OCI-M1 (cell line): ENCODE measurements at places on chromosomes 2 and 18.

GRCh38 chr2:238669046-238669445 lies 178.8 kb upstream of the TWIST2 start:
- DNase-seq: no peak

DNA sequence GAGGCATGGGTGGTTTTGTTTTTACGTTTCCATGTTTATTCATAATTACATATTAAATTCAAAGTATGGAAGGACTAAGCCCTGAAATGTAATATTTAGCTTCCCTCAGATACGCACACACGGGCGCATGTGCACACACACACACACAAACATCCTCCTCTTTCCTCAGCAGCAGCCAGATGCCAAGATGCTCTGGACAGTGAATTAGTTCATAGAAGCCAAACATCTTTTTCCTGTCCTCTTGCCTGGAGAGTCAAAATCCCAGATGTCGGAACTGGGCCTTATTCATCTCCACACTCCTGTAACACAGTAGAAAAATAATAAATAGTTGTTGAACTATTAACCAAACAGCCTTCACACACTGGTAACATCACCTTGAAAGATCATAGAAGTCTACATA lies 273.1 kb downstream of the SP3 start:
- no peak for DNase-seq

DNA sequence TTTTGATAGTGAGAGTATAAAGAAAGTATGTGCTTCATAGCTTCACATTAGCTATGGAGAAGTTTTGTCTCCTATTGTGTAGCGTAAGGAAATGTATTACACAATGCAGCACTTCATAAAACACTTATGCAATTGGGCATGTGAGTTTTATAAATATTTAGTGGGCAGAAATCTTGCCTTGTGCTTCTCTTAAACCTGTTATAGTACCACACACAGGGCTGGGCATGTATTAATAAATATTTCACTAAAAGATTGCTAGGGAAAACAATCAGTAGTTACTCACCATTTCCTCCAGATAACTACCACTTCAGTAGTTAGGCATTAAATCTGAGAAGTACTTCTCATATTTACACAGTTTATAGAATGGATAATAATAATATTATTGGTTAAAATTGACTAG lies 1080.8 kb upstream of the PIK3C3 start:
- DNase-seq: no peak

DNA sequence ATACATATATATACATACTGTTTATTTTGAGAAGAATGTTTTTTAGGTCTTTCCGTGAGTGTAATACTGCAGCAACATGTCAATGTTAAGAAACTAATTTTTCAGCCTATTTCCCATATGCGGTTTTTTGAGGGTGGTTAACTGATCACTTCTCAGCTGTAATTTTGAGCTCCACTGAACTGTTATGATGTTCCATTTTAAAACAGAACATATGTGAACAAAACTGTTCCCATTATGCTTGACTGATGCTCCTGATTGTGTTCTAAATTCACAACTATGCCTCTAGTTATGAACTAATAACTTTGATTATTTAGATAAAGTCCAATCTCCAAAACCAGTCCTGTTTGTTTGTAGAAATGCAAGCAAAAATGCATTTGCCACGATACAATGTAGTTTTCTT lies 511.2 kb upstream of the FSIP2 start:
- no peak for DNase-seq

- DNase-seq: no peak
These were observed 42.6 kb downstream of the ITGAV start for GRCh38 chr2:186632417-186632816.

DNA sequence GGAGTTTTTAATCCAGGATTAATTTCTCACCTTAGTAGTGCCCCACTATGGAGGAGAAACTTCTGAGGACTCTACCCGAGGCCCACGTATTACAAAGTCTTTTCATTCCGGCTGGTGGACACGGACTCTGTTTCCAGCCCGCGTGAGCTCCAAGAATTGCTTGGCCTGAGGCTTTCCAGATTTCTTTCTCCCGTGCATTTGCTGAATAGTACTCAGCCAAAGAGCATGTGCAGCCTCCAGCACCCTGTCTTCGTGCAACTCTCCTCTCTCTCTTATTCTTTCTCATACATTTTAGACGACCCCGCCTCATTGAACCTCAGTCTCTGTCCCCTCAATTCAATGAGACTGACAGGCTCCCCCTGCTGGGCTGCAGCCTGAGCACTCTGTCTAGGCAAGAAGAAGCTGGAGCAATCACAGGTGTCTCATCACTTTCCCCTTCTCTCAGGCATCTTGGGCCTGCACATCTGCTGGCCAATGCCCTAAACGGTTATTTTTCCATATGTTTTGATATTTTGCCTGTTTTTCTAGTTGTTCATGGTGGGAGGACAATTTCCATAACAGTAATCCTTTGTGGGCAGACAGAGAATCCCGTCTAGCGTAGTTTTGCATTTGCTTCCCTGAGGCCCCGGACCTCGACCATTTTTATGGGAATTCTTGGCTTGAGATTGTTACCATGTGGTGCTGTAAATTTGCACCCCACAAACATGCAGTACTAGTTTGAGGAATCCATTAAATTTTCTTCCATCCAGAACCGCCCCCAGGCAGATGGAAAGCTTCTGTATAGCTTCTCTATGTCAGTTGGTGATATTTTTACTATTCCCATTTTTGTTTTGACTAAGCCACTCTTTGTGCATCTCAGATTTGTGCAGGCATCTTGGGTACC lies 50.1 kb upstream of the LPIN2 start:
- peak; percentile 75 for DNase-seq

GRCh38 chr18:60506682-60507081 lies 134.1 kb upstream of the MC4R start:
- DNase-seq: no peak

DNA sequence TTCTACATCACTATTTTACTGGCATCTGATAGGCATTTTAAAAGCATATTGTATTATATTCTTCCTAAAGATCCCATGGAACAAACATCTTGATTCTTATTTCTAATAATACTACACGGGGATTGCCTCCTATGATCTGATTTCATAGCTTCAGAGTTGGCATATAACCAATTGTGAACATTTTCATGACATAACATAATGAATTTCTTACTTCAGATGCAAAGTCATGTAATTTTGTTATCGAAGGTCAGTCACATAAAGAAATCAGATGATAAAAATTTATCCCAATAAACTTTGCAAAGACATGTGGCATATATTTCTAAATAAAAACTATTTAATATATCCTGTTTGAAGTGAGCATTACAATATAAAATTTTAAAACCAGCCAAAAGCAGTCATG lies 93.3 kb downstream of the COL5A2 start:
- DNase-seq: no peak

DNA sequence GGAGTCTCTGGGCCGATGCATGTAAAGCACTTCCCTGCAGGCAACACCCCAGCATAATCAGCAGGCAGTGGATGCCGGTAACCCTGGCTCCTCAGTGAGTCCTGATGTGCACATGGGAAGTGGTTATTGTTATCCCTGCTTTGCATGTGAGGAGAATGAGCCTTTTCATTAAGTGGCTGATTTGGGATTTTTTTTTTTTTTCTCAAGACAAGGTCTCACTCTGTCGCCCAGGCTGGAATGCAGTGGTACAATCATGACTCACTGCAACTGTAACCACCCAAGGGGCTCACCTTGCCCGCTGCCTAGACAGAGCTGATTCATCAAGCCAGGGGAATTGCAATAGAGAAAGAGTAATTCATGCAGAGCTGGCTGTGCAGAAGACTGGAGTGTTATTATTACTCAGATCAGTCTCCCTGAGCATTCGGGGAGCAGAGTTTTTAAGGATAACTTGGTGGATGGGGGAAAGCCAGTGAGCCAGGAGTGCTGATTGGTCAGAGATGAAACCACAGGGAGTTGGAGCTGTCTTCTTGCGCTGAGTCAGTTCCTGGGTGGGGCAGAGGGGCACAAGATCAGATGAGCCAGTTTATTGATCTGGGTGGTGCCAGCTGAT lies 95.4 kb downstream of the SOCS6 start:
- DNase-seq: peak; percentile 38

GRCh38 chr18:11987527-11987926 lies 6.2 kb downstream of the IMPA2 start:
- DNase-seq: peak; percentile 78

DNA sequence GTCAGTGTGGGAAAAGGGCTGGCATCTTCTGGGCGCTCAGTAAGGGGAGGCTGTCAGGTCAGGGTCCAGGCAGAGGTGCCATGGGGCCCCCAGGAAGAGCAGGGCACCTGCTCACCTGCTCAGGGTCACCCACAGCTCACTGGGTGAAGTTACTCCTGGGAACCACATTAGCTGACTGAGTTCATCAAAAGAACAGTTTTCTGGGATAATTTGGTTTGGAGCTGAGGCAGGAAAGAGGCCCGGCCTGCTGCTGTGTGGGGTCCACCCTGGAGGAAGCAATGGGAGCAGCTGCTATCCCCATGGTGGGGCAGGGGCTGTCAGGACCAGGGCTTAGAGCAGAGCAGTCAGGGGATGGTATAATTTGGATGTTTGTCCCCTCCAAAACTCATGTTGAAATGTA lies 97.2 kb upstream of the GPC1 start:
- DNase-seq: no peak

DNA sequence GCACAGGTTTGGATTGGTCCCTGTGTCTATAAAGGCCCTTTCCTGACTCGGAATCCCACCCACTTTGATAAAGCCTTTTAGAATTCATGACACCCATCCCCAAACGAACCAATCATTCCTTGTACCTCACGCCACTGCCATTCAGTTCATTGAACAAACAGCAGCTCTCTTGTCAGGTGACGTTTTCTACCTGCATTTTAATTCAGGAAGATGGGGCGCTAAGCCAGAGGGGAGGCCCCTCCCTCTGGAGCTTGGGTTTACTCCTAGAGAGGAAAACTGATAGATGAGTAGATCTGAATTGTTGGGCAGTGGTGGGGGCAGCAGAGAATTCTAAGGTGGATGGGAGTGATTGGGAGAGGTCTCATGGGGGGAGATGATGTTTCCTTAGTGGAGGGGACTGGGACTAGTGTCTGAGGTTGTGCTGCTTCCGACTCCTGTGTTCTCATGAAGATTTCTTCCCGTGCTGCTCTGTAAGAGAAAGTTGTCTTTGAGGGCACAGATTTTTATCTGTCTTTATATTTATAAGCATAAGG lies 9.6 kb downstream of the RRM2 start:
- DNase-seq: no peak

GRCh38 chr2:69993048-69993565 lies 31.7 kb upstream of the ASPRV1 start:
- no peak for DNase-seq

- no peak for DNase-seq
These were observed 868.8 kb downstream of the EPHA4 start for GRCh38 chr2:220703279-220703678.

DNA sequence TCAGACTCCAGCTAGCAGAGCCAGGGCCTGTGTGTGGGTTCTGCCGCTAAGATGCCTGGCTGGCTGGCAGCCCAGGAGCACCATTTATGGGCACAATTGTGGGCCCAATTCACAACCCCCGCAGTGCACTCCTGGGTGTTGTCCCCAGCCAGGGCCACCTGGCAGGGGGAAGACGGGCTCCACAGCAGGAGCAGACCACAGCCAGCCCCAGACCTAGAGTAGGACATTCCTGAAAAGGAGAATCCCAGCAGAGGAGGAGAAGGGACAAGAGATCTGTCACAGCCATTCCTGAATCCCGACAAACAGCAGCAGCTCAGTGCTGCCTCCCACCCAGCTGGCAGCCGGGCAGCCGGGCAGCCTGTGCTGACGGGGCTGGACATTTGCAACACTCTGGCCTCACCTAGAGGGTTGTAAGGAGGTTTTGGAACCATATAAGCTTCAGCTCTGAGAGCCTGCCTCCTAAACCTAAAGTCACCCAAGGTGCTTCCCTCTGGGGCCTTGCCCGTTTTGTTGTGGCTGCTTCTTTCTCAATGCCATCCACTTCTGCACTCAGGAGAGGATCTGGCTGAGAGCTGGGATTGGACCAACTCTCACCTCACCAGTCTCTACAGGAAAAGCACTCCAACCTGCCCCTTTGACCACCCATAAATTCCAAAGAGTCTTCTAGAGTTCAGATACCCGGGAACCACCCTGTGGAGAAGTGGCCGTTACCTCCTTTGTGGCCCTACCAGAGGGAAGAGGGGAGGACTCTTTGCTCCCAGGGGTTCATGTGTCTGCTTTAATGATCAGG lies 4.1 kb upstream of the TMEM177 start:
- DNase-seq: no peak

GRCh38 chr18:50051288-50051687 lies 143.7 kb downstream of the MYO5B start:
- no peak for DNase-seq

DNA sequence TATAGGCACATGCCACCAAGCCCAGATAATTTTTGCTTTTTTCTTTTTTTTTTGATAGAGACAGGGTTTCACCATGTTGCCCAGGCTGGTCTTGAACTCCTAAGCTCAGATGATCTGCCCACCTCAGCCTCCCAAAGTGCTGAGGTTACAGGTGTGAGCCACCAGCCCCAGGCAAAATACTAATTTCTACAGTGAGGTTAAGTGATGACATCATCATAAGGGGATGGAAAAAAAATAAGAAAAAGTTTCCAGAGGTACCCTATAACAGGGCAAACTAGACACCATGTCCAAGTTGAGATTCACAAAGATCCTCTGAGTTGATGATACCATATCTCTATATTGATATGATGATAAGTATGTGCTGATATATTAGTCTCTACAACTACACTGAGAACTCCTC lies 163.7 kb upstream of the ACVR2A start:
- no peak for DNase-seq

- DNase-seq: no peak
These were observed 51.9 kb downstream of the ESCO1 start for GRCh38 chr18:21548647-21549046.

DNA sequence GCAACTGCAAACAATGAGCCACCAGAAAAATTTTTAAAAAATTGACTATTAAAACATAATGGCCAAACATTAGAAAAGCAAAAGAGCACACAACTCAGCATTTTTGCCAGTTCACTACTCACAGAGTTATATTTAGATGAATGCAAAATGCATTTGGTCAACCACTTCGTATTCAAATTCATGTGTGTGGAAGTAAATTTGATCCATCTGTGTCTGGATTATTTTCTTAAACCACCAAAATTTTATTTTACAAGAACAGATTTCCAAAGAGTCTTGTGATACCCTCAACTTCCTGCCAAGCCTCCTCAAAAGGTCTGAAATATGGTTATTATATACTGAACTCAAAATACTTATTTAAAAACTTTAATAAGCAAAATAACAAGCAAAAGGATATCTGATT lies 57.4 kb downstream of the PPP1R1C start:
- no peak for DNase-seq

DNA sequence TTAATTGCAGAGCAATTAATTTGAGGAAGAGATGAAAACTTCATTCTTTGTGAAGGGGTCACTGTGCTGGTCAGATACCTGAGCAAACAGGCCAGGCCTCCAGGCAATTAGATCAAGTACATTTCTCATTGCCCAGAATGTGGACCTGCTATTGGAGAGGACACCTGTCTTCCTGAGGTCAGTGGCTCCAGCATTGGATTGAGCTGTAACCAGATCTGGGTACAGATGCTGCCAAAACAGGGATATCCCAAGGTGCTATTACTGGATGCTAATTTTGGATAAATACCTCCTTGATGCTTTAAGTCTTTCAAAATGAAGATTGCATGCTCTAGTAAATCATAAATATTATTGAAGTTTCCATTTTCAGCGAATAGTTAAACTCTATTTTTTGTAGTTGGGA lies 131.5 kb downstream of the FAM161A start:
- no peak for DNase-seq
